ENCODE measurements at places on chromosomes 11 and 22. TPM values are rescaled to one million over a fixed set of nuclear protein-coding genes. Genes with fewer than 3 reads are reported as not detected.

GRCh38 chr11:113001709-113002108 is 40.5 kb downstream of the NCAM1 start:
- no peak for DNase-seq

The FOLR2 gene
- total RNA-seq, result 4.5 TPM

The CASP5 gene
- total RNA-seq, result not detected

The HPX gene
- total RNA-seq, result 1.2 TPM

The METTL15 gene
- 23.2 TPM for total RNA-seq

The TSPAN18 gene
- 19.1 TPM for total RNA-seq
